ENCODE measurements at places on chromosomes 2 and 18.

DNA sequence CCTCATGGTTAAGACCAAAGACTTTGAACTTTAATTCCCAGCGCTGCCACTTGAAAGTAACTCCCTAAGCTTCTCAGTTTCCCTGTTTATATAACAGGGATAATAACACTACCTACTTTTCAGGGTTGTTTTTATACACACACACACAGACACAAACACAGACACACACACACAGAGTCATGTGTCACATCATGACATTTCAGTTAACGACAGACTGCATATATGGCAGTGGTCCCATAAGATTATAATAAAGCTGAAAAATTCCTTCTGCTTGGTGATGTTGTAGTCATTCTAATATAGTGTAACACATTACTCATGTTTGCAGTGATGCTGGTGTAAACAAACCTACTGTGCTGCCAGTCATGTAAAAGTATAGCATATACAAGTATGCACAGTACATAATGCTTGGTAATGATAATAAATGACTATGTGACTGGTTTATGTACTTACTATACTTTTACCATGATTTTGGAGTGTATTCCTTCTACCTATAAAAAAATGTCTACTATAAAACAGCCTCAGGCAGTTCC is 89.2 kb upstream of the ITGA4 start:
- no peak for DNase-seq

- DNase-seq = no peak
Measured at GRCh38 chr2:218859988-218860831, 605 bp downstream of the WNT6 start.

DNA sequence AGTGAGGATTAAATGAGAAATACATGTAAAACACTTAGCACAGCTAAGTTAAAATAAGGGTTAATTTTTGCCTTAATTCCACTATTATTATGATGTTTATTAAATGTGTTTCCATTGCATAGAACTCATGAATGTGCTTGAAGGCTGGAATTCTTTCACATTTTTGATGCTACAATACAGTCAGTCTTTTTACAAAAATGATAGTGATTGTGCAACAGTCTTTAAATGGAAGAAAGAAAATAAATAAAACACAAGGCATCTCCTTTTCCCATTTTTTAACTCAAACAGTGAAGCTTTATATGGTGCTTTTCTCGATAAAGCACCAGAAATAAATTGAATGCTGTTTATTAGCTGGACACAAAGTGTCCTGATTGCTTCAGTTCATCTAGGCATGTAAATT is 123.9 kb downstream of the MAP2 start:
- DNase-seq = no peak

GRCh38 chr18:57431467-57432080 is 3.6 kb upstream of the ONECUT2 start:
- no peak for DNase-seq

DNA sequence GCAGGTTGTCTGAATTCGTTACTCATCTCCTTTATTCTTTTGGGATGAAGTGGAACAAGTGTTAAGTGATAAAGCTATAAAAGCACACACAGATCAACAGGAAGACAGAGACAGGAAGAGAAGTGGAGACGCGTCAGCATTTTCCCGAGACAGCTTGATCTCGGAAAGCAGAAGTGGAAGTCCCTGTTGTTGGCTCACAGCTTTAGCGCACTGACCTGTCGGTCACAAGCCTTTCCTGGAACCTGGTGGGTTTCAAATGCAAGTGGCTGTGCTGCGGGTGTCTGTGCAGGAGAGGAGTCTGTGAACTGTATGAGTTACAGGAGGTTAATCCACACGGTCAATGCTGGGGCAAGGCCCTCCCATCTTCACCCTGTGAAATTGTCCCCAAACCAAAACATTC is 116.6 kb upstream of the PELI1 start:
- no peak for DNase-seq

- DNase-seq = no peak
Measured at GRCh38 chr2:102303589-102303988, 7.8 kb upstream of the IL1RL1 start.

- DNase-seq = no peak
Measured at GRCh38 chr2:206846981-206847834, 81.8 kb downstream of the FASTKD2 start.

GRCh38 chr18:75677696-75678455 is 250.4 kb upstream of the SMIM21 start:
- no peak for DNase-seq

DNA sequence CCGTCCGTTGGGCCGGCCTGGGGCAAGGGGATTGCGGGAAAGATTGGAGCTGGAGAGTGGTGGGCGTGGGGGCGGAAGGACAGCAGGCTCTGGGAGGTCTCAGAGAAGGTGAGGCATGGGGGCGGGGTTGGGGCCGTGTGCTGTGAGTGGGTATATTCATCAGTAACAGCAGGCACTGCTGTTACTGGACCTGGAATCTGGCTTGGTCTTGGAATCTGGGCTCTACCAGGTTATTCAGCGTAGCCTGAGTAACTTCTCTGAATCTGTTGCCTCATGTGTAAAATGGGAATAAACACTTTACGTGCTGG is 435 bp downstream of the RNF181 start:
- no peak for DNase-seq

DNA sequence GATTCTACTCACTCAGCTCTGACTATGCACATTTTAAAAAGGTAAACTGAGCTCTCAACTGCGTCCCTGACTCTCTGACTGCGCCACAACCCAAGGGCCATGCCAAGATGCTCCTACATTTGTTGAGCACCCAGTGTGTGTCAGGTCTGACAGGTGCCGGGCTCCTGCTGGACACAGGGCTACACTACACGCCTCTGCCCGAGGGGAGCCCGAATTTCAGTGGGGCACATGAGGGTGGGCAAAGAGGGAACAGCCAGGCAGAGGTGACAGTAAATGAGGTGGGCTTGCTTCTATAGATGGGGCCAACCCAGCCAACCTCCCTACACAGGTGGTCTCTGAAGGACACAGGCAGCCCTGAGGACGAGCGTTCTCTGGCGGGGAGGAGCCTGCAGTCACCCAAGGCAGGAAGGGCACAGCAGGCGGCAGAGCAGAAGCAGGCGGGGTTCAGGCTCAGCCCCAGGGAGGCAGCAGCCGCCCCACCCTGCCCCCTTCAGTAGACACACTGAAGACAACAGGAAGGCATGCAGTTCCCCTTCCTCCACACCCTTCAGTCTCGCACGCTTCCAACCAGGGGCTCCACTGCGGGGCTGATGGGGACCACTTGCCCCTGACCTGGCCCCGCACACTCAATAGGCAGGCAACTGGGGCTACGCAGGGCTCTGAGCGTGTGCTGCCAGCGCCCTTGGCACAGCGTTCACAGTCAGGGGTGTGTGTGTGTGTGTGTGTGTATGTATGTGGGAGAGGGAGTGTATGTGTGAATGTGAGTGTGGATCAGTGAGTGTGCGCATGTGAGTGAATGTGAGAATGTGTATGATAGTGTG is 98.4 kb downstream of the UXS1 start:
- DNase-seq = no peak

DNA sequence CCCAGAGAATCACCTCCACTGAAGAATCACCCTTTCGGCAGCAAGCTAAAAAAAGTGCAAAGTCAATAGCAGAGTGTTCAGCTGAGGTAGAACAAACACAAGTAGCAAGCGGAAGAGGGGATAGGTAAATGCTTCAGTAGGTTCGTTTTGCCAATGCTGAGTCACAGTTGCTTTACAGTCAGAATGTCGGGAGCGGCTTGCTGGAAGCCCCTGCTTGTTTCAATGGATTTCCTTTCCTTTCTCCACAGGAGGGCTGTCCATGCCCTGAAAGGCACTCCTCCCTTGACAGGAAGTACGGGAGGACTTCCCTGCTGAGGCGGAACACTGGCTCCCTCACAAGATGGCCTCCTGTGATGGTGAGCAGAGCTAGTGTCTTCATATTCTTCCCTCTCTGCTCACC is 146.2 kb upstream of the LYPD1 start:
- no peak for DNase-seq

- no peak for DNase-seq
Measured at GRCh38 chr2:157792335-157793052, 83.6 kb downstream of the ACVR1 start.
